CD14-positive monocyte (primary cell): ENCODE measurements at places on chromosomes 13 and 19.

GRCh38 chr13:30135868-30136267 lies 171.5 kb downstream of the KATNAL1 start:
- H3K27ac ChIP-seq, result no peak overlapping the region
- no peak overlapping the region for H3K4me3 ChIP-seq
- H3K27me3 ChIP-seq, result no peaks in the 10 kb centered on the region
- DNase-seq, result no peak
- H3K4me1 ChIP-seq, result no peaks in the 10 kb centered on the region
- H3K36me3 ChIP-seq, result no peaks in the 10 kb centered on the region

- H3K4me1 ChIP-seq, result peaks cover 11% of the 10 kb centered on the region
- no peak for DNase-seq
- H3K36me3 ChIP-seq, result peaks cover 37% of the 10 kb centered on the region
- peak overlapping the region; percentile 87 for H3K4me3 ChIP-seq
- H3K27ac ChIP-seq, result peak overlapping the region; percentile 73
- H3K27me3 ChIP-seq, result no peaks in the 10 kb centered on the region
These were observed 673 bp downstream of the ZNF486 start for GRCh38 chr19:20167651-20168122.

DNA sequence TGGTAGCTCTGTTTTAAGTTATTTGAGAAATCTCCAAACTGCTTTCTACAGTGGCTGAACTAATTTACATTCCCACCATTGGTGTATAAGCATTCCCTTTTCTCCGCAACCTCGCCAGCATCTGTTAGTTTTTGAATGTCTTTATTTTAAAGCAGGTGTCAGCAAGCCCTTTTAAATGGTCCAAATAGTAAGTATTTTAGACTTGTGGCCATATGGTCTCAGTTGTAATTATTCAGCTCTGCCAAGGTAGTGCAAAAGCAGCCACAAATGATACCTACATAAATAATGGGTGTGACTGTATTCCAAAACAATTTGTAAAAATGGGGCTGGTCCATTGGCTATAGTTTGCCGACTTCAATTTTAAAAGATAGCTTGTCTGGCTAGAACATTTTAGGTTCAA lies 58.7 kb upstream of the TMTC4 start:
- H3K4me3 ChIP-seq, result no peak overlapping the region
- no peaks in the 10 kb centered on the region for H3K4me1 ChIP-seq
- H3K27me3 ChIP-seq, result no peaks in the 10 kb centered on the region
- H3K36me3 ChIP-seq, result no peaks in the 10 kb centered on the region
- no peak for DNase-seq

DNA sequence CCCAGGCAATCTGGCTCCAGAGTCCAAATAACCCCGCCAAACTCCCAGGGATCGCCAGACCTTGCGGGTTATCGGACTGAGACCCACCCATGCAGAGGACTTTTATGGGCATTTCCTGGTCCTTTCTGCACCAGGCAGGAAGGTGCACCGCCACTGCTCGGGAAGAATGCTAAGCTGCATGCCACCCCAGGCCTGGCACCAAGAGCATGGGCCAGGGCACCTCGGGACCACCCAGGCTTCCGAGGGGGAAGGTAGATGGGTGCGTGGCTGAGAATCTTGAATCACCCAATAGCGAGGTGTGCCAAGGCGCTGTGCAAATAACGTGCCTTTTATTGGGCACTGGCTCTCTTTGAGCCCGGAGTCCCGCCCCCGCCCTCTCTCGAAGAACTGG lies 422 bp upstream of the ZNF575 start:
- H3K36me3 ChIP-seq, result peaks cover 4% of the 10 kb centered on the region
- no peaks in the 10 kb centered on the region for H3K27me3 ChIP-seq
- H3K4me3 ChIP-seq, result peak overlapping the region; percentile 56
- no peak for DNase-seq

- DNase-seq, result peak; percentile 63
- peak overlapping the region; percentile 96 for H3K27ac ChIP-seq
- H3K4me1 ChIP-seq, result peaks cover 62% of the 10 kb centered on the region
- H3K27me3 ChIP-seq, result no peaks in the 10 kb centered on the region
- H3K4me3 ChIP-seq, result no peak overlapping the region
These were observed 47.4 kb upstream of the RCBTB2 start for GRCh38 chr13:48580185-48580803.
